Smooth muscle cell of the pulmonary artery (primary cell): ENCODE measurements at places on chromosomes 11 and 22. TPM values are rescaled to one million over a fixed set of nuclear protein-coding genes. Genes with fewer than 3 reads are reported as not detected.

Gene NPAS4
- total RNA-seq: not detected in 2 replicates

Gene ETS1
- 56.3 and 58.1 TPM in 2 replicates for total RNA-seq

Gene C11orf16
- total RNA-seq: not detected in 2 replicates

Gene OR8U1
- total RNA-seq: not detected in 2 replicates

Gene OR5J2
- total RNA-seq: not detected in 2 replicates

Gene C11orf91
- total RNA-seq: 0.17 and 0.26 TPM in 2 replicates

Gene OR52N4
- total RNA-seq: not detected in 2 replicates

Gene GVQW3
- total RNA-seq: 1.4 and 1.9 TPM in 2 replicates

Gene MRGPRX2
- not detected in 2 replicates for total RNA-seq

Gene CCDC81
- total RNA-seq: 2.8 and 4.2 TPM in 2 replicates

Gene ZFPL1
- 36.3 and 45.8 TPM in 2 replicates for total RNA-seq

Gene C22orf31
- not detected in 2 replicates for total RNA-seq

Gene ASPHD2
- 2.1 and 4.4 TPM in 2 replicates for total RNA-seq

Gene TRIM66
- total RNA-seq: 6.4 and 13.2 TPM in 2 replicates

Gene KRTAP5-10
- not detected in 2 replicates for total RNA-seq

Gene ZNF280A
- total RNA-seq: not detected in 2 replicates

Gene TECTA
- 0.43 and 0.46 TPM in 2 replicates for total RNA-seq

Gene MS4A3
- not detected in 2 replicates for total RNA-seq

Gene OR4A16
- not detected in 2 replicates for total RNA-seq

Gene SAA1
- 28.7 TPM in 1 of 2 replicates, not detected in the other for total RNA-seq

Gene MUC2
- total RNA-seq: not detected in 2 replicates

Gene RAG2
- total RNA-seq: not detected in 2 replicates

Gene PHETA2
- total RNA-seq: 27.2 and 30.9 TPM in 2 replicates

Gene ANGPTL5
- 2.7 TPM in 1 of 2 replicates, not detected in the other for total RNA-seq

Gene IRAG1
- total RNA-seq: 40.8 and 69.0 TPM in 2 replicates

Gene SHANK3
- 0.33 and 0.59 TPM in 2 replicates for total RNA-seq

Gene GSTP1
- total RNA-seq: 551 and 670 TPM in 2 replicates

Gene FOLR3
- 3.4 TPM in 1 of 2 replicates, not detected in the other for total RNA-seq

Gene DTX4
- total RNA-seq: 0.79 and 3.8 TPM in 2 replicates

Gene GGTLC3
- total RNA-seq: not detected in 2 replicates

Gene RFPL2
- total RNA-seq: not detected in 2 replicates

Gene ZMAT5
- 12.3 and 13.3 TPM in 2 replicates for total RNA-seq

Gene ARHGAP8
- total RNA-seq: 0.03 TPM in 1 of 2 replicates, not detected in the other

Gene PANX3
- not detected in 2 replicates for total RNA-seq

Gene KRTAP5-8
- total RNA-seq: not detected in 2 replicates

Gene NAV2
- 12.6 and 34.5 TPM in 2 replicates for total RNA-seq

Gene SCGB1A1
- total RNA-seq: not detected in 2 replicates

Gene FBXO7
- total RNA-seq: 46.0 and 50.5 TPM in 2 replicates

Gene FJX1
- 28.5 and 52.1 TPM in 2 replicates for total RNA-seq

Gene CEP164
- 20.0 and 26.7 TPM in 2 replicates for total RNA-seq

Gene FRMD8
- total RNA-seq: 32.6 and 47.5 TPM in 2 replicates

Gene GNAZ
- total RNA-seq: 1.5 and 3.1 TPM in 2 replicates

Gene TSPAN32
- total RNA-seq: 0.46 TPM in 1 of 2 replicates, not detected in the other

Gene TREH
- total RNA-seq: not detected in 2 replicates

Gene PATE3
- not detected in 2 replicates for total RNA-seq

Gene RASSF10
- total RNA-seq: 0.23 TPM in 1 of 2 replicates, not detected in the other

Gene RFPL3
- total RNA-seq: not detected in 2 replicates

Gene NCF4
- total RNA-seq: not detected in 2 replicates

Gene OR52B4
- not detected in 2 replicates for total RNA-seq

Gene TMEM121B
- total RNA-seq: 0.07 and 0.20 TPM in 2 replicates

Gene DNAJB7
- total RNA-seq: not detected in 2 replicates
